ENCODE measurements at places on chromosomes 11 and 22. TPM values are rescaled to one million over a fixed set of nuclear protein-coding genes. Genes with fewer than 3 reads are reported as not detected.
A peak's percentile ranks its signal among the peaks of the same experiment; 100 is the strongest.

GRCh38 chr11:68582416-68583040 is 101.8 kb upstream of the GAL start:
- DNase-seq, result peak; percentile 28

DNA sequence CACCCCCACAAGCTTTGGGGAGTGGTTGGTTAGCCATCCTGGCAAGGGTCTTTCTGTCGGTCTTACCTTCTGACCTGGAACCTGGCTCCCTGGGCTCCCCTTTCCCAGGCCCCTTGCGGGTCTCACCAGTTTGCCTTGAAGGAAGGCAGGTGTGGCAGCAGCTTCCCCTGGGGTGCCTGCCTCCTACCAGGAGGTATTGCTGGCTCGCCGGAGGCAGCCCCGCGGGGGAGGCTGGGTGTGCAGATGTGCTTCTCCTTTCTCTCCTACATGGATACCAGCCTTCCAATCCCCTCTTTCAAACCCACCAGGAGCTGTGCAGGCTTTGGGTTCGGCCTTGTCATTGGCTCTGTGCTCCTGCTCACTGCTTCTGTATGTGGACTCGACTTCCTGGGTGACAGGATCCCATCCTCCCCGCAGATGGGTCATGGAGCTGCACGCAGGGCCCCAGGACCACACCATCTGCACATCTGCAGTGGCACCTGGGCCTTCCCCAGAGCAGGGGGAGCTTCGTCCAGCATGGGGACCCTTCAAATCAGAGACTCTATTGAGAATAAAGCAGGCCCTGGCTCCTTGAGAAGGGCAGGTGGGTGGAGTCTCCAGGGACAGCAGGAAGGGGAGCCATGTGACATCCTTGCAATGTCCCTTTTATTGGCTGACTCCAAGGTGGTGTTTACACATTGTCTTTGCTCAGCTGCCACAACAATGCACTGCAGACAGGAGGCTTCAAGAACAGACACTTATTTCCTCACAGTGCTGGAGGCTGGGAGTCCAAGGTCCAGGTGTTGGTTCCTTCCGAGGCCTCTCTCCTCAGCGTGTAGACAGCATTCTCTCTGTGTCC is 592.0 kb downstream of the BRD1 start:
- no peak for DNase-seq

The HSPB2 gene
- total RNA-seq, result 18.9 TPM

The RAB36 gene
- 0.88 TPM for total RNA-seq

- DNase-seq, result no peak
Measured at GRCh38 chr22:46008291-46008690, 31.3 kb upstream of the WNT7B start.

DNA sequence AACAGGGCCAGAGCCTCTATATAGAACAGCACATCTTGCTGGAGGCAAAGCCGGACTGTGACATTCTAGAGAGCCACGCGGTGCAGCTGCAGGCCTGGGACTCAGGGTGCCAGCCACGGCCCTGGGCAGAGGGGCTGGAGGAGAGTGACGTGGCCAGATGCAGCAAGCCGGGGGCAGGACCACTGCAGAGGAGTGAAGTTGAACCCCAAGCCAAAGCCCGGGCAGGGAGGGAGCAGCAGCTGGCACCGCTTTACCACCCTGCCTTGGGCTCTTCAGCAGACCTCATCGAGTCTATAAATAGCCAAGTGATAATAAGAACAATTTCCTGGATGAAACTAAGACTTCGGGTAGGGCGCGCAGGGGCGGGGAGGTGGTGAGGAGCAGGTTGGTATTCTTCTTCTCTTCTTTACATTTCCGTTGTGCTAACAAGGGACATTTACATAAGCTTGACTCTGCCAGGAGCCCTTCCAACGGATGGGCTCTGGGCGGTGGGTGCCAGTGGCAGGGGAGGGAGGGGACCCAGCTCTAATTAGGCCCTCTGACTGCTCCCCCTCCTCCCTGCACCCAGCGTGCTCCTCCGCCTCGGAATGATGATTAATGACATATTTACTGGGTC is 110.2 kb downstream of the ST3GAL4 start:
- DNase-seq, result no peak

The RIC3 gene
- total RNA-seq, result 16.2 TPM

The KRTAP5-10 gene
- not detected for total RNA-seq

DNA sequence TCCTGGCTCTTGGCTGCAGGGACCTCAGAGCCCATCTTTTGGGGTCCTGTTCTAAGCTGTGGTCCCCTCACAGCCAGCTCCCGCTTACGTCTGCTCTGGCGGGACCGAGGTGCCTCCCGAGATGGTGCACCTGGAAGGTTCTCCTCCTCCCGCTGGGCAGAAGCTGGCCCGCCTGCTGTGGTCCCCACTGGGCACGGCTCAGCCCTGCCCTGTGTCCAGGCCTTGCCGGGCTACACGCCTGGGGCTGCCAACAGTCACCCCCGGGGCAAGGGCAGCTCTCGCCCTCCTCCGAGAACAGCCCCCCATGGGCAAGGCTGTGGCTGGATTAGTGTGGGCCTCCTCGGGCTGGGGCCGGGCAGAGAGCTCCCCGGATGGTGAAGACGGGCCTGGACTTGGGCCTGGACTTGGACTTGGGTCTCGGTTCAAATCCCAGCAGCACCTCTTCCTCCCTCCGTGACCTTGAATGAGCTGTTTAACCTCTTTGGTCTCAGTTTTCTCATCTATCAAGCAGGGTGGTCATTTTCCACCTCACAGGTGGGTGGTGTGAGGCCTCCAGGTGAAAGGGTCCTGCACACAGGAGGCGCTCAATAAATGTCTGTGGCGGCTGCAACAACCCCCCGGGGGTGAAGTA is 998 bp downstream of the BAIAP2L2 start:
- no peak for DNase-seq

DNA sequence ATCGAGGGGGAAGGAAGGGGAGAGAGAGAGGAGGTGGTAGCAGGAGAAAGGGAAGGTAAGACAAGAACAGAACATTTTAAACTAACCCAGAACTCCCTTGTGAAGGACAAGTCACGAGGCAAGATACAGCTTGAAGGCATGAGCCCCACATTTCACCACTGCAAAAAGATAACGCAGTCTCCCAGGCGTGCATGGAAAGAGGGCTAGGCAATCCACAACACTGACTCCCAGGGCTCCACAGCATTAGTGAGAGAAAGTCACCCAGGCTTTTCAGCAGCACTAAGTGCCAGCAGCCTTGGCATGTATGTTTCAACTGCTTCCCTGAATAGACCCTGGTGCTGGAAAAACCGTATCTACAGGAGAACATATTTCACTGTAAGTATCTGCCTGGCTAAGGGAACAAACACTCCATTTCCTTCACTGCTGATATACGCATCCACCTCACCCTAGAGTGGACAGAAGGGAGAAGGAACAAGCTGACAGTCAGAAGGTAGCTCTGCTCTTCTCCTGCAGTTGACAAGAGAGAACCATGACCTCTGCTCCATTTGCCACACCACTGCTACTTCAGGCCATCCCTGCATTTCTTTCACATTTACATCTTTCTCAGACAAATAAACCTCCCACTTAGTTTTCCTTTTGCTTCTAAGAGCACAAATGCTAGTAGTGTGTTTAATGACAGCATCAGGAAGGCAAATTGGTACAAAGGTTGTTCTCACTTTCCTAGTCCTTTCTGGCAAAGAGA is 87.9 kb downstream of the AMBRA1 start:
- no peak for DNase-seq

The MMP7 gene
- total RNA-seq, result not detected

GRCh38 chr11:30254307-30255298 is 23.8 kb downstream of the FSHB start:
- no peak for DNase-seq

The ANKK1 gene
- total RNA-seq, result not detected

DNA sequence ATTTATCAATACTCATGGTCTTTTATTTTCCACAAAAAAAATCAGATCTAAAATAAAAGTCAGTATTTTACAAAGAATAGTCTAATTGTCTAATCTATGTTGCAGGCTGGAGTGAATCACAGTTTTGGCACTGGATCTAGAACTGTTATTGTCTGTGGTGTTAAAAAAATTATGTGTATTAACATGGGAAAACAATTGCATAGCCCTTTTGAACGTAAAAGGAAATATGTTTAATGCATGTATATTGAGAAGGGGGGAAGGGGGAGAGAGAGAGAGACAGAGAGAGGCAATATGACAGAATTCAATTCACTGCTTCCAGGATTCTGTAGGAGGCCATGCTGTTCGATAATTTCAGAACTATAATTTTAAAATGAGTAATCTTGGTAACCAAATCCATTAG is 324.9 kb upstream of the CCDC90B start:
- no peak for DNase-seq

DNA sequence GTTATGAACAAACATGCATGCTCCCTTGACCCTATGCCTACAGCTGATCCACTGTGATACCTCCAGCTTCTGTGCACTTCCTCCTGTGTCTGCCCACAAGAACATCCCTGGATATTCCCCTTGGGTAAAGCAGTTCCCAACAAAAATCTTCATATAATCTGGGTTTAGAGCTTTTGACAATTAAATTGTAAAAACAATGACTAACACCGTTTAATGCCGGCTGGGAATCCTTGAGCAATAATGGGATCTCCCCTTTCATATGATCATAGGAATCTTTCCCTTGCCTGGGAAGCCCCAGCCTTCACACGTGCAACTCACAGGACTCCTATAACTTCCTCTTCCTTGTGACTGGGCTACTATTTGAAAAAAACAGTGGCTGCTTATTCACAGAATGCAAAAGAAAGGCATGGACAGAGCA is 6.3 kb upstream of the ZC3H12C start:
- DNase-seq, result no peak

The SC5D gene
- total RNA-seq, result 19.9 TPM

The RFPL2 gene
- total RNA-seq, result not detected

The APBB1 gene
- total RNA-seq, result 74.5 TPM

DNA sequence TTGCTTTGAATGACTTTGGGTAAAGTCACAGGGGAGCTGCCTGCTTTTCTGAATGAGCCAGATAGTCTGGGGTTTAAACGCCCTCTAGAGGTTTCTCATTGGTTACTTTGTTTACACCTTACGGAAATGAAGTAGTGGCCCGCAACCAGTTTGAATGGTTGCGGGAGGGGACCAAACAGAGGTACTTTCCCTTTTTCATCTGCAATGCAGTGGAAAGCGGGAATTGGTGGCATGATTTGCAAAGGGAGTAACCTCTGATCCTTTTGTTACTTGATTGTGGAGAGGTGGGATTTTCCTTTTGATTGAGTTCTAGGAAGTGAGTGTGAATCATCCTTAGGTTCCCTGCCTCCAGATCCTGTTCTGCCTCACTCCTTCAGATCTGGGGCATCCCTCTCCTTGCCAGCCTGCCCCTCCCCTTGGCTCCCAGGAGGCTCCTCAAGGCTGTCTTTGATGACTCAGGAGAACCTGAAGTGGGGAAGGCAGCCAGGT is 15.9 kb upstream of the GLYATL1 start:
- no peak for DNase-seq

The TMPRSS4 gene
- total RNA-seq, result not detected

The VSTM5 gene
- total RNA-seq, result not detected

- no peak for DNase-seq
Measured at GRCh38 chr11:118111744-118112035, 24.9 kb upstream of the SMIM35 start.

DNA sequence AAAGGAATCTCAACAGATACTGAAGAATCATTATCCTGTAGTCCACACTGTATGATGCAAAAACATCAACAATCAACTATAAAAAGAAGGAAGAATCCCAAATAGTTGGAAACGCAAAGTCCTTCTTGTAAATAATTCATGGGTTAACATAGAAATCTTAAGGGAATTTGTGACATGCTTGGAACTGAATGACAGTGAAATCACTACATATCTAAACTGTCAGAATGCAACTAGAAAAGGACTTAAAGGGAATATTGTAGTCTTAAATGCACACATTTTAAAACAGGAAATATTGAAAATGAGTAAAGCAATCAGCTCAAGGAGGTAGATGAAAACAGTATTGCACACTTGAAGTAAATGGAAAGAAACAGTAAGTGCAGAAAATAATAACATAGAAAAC is 147.6 kb upstream of the MPPED2 start:
- no peak for DNase-seq

The TUB gene
- 21.1 TPM for total RNA-seq
